ENCODE measurements at places on chromosomes 4 and X.

DNA sequence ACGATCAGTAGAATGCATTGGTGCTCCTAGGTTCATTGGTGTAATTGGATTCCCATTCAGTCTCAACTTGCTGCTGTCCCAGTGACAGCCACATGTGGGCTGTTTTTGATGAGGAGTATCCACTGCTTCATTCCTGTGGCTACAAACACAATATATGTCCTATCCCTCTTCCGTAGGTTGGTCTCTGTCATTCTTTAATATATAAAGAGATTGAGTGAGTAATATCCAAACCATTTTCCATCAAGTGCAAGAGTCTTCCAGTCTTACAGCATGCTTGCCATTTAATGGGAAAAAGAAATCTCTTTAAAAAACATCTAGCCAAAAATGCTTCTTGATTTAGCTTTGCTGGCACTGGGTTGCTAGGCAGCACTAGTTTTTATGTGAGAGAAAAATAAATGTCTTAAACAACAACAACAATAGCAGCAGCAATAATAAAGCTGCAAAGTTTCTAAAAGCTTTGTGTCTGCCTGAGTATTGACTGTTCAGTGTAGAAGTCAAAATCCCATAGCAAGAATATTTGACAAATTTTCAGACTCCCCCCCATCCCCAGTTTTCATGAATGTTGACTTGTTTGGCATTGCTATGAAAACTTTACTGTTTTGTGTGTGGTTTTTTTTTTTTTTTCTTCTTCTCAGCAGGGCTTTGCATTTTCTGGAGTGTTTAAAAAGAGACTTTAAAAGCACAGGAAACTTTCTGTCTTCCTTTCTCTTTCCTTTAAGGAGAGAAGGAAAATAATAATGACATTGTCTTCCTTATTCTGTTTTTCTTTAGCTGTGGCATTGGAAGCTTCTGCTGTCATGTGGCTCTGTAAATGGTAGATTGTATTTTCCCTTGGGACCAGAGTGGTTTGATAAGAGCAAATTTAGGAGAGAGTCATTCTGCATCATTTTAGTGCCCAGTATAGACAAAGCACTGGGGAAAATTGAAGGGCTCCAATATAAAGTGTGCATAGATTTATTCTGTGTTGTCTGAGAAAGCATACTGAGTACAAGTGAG is 244.3 kb downstream of the ARHGAP10 start:
- no peak for DNase-seq
- H3K36me3 ChIP-seq = no peaks in the 10 kb centered on the region
- H3K27me3 ChIP-seq = no peaks in the 10 kb centered on the region
- no peaks in the 10 kb centered on the region for H3K4me1 ChIP-seq
- no peak overlapping the region for H3K4me3 ChIP-seq

DNA sequence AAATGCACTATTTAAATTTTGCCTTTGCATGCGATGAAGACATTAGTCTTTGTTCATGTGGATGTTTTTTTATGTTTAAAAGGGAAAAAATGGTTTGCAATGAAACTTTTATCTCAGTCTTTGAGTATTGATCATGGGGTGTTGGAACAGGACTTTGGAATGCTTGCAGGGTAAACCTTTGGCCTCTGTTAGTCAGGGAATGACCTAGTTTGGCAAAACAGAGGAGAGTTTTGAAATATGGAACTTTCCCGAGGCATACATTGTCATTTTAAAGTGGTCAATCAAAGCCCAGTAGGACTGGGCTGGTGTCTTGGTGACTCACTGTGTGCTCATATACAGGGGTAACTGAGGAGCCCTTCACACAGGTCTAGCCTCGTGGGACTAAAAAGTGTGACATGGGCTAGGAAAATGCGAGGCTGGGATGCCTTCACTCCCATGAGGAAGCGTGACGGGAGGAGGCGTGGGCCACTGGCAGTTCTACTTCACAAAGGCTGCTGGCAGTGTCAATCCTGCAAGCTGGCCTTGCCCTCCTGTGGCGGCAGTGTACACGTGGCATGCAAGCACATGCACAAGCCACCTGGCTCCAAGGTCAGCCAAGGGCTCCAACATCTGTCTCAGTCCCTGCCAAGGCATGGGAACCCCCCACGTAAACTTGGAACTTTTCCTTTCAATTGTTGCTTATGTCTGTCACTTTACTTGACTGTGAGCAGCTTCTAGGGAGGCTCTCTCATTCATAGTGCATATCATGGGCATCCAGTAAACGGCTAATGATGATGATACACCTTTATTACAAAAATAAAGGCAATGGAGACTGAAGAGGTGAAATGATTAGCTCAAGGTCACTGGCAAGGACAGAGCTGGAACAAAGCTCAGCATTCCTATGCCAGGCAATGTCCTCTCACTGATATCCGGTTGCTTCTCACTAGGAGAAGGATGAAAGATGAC is 5.2 kb upstream of the F11 start:
- H3K36me3 ChIP-seq = no peaks in the 10 kb centered on the region
- no peak for DNase-seq
- H3K27ac ChIP-seq = no peak overlapping the region
- H3K27me3 ChIP-seq = no peaks in the 10 kb centered on the region

GRCh38 chr4:122045533-122045932 is 93.7 kb upstream of the TRPC3 start:
- H3K27ac ChIP-seq = no peak overlapping the region
- H3K27me3 ChIP-seq = no peaks in the 10 kb centered on the region
- H3K36me3 ChIP-seq = no peaks in the 10 kb centered on the region
- DNase-seq = peak; percentile 81
- no peak overlapping the region for H3K4me3 ChIP-seq

- no peak overlapping the region for H3K27ac ChIP-seq
- H3K4me3 ChIP-seq = no peak overlapping the region
Measured at GRCh38 chrX:91122151-91122694, 312.4 kb upstream of the PABPC5 start.

DNA sequence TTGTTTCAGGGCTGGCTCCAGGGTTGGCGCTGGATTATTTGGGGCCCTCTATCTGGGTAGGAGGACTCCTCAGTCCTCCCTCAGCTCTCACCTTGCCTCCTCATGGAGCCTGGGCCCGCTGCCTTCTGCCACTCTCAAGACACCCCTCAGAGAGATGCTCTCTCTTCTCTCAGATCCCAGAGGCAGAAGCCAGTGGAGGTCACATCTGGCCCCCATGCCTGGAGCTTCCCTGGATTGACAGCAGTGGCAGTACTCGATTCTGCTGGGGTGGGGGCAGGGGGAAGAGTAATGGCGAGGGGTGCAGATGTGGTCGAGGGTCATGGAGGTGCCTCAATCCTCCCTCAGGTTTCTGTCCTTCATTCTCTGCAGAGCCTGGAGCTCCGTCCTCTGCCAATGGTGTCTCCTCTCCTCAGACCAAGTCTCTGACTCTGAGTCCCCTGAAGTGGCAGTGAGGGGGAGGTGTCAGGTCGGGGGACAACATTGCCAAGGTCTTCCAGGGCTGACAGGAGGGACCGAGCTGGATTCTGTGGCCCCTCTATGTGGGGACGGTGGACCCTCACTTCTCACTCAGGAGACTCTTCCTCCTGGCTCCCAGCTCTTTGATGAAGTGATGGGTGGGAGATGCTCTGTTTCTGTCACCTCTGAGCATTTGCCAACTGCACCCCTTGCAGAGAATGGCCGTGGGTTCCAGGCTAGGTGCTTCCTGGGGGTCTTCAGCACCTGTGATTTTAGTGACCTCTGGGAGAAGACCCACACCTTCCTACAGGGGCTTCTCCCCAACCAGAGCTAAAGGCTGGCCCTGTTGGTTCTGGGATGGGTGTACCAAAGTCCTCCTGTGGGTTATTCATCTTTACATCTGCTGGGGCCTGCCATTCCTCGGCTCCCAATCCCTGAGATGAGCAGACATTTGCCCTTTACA is 10.9 kb upstream of the HSFX1 start:
- DNase-seq = no peak
- no peaks in the 10 kb centered on the region for H3K4me1 ChIP-seq
- H3K27ac ChIP-seq = no peak overlapping the region
- H3K27me3 ChIP-seq = no peaks in the 10 kb centered on the region

GRCh38 chr4:126541820-126542219 is 1090.9 kb upstream of the INTU start:
- H3K27me3 ChIP-seq = no peaks in the 10 kb centered on the region
- H3K36me3 ChIP-seq = no peaks in the 10 kb centered on the region
- no peaks in the 10 kb centered on the region for H3K4me1 ChIP-seq
- no peak for DNase-seq
- no peak overlapping the region for H3K4me3 ChIP-seq

GRCh38 chrX:3371163-3371562 is 24.7 kb upstream of the MXRA5 start:
- no peak for DNase-seq
- no peaks in the 10 kb centered on the region for H3K4me1 ChIP-seq

- H3K27me3 ChIP-seq = no peaks in the 10 kb centered on the region
- H3K4me3 ChIP-seq = no peak overlapping the region
- H3K4me1 ChIP-seq = no peaks in the 10 kb centered on the region
- no peaks in the 10 kb centered on the region for H3K36me3 ChIP-seq
Measured at GRCh38 chrX:2370456-2370855, 130.3 kb downstream of the DHRSX start.

- DNase-seq = no peak
- no peak overlapping the region for H3K27ac ChIP-seq
- no peaks in the 10 kb centered on the region for H3K27me3 ChIP-seq
- no peak overlapping the region for H3K4me3 ChIP-seq
Measured at GRCh38 chrX:136261321-136261720, 10.1 kb upstream of the MAP7D3 start.

DNA sequence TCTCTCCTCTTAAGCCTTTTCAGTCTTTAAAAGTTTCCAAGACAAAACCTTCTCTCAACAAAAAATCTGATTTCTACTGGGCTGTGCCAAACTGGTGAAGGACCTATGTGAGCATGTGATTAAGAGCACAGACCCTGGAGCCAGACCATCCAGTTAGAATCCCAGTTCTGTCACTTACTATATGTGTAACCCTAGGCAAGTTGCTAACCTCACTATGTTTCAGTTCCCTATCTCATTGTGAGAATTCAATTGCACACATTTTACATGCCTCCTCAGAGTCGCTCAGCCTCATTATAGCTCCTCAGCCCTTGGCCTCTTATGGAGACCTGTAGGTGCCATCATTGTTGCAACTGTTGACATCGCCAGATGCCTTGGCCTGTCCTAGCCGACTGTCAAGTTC is 54.1 kb upstream of the VEGFD start:
- no peaks in the 10 kb centered on the region for H3K27me3 ChIP-seq
- DNase-seq = no peak
- no peaks in the 10 kb centered on the region for H3K36me3 ChIP-seq
- H3K27ac ChIP-seq = no peak overlapping the region

- no peaks in the 10 kb centered on the region for H3K27me3 ChIP-seq
- no peak overlapping the region for H3K27ac ChIP-seq
- DNase-seq = no peak
- no peak overlapping the region for H3K4me3 ChIP-seq
- peaks cover 27% of the 10 kb centered on the region for H3K36me3 ChIP-seq
Measured at GRCh38 chr4:105389167-105389566, 84.7 kb downstream of the PPA2 start.

DNA sequence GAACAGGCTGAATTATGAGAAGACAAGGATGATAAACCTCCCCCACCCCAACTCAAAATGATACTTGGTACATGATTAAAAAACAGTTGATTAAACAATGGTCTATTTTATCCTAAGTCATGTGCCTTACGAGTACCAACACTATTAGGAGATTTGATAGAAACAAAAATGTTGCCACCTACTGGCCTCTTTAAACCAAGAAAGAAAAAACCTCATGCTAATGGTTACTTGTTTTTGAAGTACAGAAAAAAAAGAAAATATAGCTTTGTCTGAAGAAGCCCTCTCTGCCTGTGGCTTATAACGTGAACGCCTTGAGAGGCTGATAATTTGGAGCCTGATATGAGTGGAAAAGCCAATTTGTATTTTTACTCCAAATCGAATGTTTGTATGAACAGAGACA is 538.2 kb downstream of the DMD start:
- no peak for DNase-seq
- no peaks in the 10 kb centered on the region for H3K27me3 ChIP-seq
- H3K4me1 ChIP-seq = no peaks in the 10 kb centered on the region
- no peak overlapping the region for H3K4me3 ChIP-seq

DNA sequence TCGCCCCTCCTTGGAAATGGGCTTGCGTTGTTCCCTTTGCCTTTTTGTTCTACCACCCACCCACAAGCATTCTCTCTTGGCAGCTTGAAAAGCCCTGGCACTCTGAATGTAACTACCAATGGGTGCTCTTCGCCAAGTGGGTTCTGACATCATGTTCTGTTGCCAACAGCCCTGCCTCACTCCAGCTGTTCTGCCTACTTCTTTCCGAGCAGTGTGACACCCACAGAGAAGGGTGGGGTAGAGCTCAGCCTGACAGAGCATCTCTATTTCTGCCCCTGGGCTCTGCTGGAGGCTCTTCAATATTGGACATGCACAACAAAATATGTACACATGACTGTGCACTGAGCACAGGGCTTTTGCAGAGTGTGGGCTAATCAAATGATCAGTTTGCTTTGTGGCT is 15.6 kb upstream of the EXOSC9 start:
- H3K36me3 ChIP-seq = no peaks in the 10 kb centered on the region
- H3K27me3 ChIP-seq = no peaks in the 10 kb centered on the region
- no peak for DNase-seq
- no peak overlapping the region for H3K4me3 ChIP-seq

GRCh38 chr4:184416913-184417734 is 57.2 kb downstream of the IRF2 start:
- no peak for DNase-seq
- peak overlapping the region; percentile 69 for H3K27ac ChIP-seq
- H3K36me3 ChIP-seq = peaks cover 43% of the 10 kb centered on the region
- H3K4me1 ChIP-seq = peaks cover 44% of the 10 kb centered on the region
- no peak overlapping the region for H3K4me3 ChIP-seq

Data from upper lobe of left lung (tissue), 6 donors.